AG08396 (cell line): ENCODE measurements at places on chromosomes 5 and 9.

DNA sequence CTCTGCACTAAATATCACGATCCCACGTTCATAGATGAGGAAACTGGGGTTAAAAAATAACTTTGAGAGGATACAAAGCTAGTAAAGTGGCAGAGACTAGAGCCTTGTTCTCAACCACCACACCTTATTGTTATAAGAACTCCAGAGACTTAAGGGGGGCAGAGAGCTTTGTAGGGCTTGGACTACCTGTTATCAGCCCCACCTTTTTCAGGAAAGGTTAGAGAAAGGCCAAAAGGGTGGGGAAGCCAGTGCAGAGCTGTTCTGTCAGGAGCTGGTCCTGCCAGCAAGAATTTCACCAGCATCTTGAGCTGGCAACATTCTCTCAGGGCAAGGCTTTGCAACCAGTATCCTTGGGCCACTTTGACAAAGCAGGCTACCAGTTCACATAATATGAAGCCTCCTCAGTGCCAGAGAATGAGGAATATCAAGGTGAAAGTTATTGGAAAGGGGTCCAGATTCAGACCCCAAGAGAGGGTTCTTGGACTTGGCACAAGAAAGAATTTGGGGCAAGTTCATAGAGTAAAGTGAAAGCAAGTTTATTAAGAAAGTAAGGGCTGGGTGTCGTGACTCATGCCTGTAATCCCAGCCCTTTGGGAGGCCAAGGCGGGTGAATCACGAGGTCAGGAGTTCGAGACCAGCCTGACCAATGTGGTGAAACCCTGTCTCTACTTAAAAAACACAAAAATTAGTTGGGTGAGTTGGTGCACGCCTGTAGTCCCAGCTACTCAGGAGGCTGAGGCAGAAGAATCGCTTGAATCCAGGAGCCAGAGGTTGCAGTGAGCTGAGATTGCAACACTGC is 66.2 kb upstream of the CLINT1 start:
- DNase-seq, result no peak

DNA sequence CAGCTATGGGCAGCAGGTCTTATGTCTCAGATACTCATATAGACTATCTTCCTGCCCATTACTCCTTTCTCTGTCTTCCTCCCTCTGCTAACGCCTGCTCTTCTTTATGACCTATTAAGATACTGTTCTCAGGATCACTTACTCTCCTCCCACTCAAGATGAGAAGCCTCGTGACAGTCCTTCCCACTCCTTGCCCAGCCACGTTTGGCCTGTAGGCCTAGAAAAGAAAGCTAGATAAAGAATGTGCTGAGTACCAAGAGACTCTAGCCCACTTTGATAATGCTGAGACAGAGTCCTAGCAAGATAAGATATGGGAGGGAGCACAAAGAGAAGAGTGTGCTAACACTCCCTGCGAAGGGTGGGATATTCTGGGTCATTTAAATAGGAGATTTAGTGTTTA is 6.8 kb upstream of the DENND4C start:
- DNase-seq, result no peak

DNA sequence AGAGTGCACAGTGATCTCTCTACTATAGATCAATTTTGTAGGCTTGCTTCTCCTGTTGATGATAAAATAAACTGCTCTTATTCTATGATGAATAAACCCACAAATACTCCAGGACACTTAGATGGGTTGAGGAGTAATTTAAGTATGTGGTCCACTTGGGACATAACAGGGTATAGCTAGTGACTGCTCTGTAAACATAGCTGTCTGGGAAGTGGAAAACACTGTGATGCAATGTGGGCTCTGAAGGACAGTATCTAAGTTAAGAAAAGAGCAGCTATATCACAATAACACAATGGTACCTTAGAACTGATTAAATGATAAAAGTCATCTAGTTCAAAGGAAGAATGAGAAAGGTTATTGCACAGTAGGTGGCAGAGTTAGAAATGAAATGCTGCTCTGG is 294.3 kb upstream of the HAPLN1 start:
- DNase-seq, result no peak

- no peak for DNase-seq
Observed at GRCh38 chr9:86410281-86410680, 56.1 kb upstream of the TUT7 start.

DNA sequence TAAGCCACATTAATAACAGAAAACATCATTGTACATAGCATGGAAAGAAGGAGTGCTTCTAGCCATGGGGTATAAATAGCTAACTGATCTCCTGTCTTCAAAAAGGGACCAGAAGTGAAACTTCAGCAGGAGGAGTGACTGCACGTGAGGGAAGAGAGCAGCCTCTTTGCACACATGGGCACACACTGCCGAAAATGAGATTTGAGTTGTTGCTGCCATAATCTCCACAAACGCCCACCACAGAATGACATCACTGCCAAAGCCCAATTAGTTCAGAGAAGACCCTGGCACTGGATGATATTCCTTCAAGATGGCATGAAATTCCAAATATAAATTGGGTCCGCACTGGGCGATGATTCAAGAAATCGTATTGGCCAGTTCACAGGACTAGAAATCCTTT is 238.9 kb upstream of the NR4A3 start:
- DNase-seq, result no peak

DNA sequence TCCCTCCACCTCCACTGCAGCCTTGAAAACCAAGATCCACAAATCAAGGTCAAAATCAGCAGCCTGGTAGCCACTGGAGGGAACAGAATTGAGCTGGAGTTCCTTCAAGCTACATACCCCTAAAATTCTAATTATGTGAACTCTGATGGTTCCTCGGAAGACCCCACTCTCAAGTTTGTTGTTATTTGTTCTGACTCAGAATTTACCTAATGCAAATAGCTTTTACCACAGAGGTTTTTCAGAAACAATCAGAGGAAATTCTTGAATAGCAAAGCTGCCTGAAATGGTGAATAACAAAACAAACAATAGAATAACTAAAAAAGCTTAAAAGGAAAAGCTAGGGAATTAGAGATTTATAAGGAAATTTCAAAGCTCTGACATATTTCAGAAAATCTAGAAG is 220.0 kb downstream of the CDH18 start:
- no peak for DNase-seq

- no peak for DNase-seq
Observed at GRCh38 chr5:157971571-157972216, 112.7 kb upstream of the CLINT1 start.

- peak; percentile 42 for DNase-seq
Observed at GRCh38 chr5:43042176-43042625, 2.1 kb upstream of the ANXA2R start.

GRCh38 chr5:146788898-146789297 is 89.7 kb downstream of the PPP2R2B start:
- no peak for DNase-seq

DNA sequence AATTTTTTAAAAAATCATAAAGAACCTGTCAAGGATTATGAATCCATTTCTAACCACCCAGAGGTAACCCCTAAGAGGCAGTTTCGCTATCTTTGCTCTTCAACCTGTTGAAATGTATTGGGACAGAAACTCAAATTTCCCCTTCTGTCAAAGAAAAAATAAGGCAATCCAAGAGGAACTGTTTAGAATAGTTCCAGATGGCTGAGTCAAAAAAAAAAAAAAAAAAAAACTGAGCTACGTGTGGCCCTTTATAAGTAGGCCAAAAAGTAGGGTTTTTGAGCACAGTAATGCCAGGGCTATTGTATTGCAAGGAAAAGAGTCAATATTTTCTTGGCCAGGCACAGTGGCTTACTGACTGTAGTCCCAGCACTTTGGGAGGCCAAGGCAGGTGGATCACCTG is 94.9 kb downstream of the RAD23B start:
- DNase-seq, result no peak

- DNase-seq, result no peak
Observed at GRCh38 chr9:25678846-25679360, 659 bp upstream of the TUSC1 start.

DNA sequence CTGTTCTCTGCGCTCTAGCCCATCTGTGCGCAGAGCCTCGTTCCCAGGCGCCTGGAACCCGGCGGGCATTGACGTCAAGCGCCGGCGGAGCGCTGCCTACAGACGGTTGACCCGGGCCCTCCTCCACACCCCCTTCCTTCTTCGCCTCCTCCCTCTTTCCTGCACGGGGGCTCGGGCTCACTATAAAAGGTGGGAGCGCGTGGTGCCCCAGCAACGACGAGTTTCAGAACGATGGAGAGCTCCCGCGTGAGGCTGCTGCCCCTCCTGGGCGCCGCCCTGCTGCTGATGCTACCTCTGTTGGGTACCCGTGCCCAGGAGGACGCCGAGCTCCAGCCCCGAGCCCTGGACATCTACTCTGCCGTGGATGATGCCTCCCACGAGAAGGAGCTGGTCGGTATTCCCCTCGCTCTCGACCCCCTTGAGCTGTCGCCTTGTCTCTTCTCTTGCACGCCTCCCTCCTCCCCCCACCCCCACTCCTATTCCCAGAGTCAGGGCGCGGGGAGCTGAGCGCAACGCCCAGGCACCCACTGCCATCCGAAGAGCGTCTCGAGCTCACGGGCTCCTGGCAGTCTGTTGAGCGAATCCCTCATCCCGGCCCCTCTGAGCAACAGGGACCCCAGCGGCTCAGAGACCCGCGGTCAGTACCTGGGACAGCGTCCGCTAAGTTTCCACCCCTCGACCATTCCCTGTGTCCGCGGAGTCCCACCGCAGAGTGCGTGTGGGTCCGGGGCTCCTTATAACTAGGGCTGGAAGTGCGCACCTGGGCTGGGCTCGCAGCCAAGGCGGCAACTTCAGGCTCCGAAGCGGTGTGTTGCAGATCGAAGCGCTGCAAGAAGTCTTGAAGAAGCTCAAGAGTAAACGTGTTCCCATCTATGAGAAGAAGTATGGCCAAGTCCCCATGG is at the start of gene CARTPT:
TSS of gene CARTPT (plus strand) at position 213 of the 902 bp plus-strand sequence. CDS start at position 232, 19 bp downstream.
- peak; percentile 13 for DNase-seq

DNA sequence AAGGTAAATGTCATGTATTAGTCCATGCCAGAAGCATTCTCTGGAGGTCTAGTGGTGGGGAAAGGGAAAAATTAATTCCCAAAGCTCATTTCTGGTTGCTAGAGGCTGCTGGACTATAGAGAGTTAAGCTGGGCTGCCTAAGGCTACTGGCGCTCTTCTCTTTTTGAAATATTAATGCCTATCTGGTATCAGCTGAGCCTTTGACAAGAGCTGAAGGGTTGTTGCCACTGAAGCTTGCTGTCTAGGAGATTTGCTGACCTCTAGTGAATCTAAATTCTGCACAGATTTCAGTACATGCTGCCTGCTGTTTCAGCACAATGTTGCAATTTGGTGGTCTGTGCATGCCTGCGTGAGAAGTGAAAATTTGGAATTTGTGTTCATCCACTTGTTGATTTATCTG is 29.1 kb upstream of the PLCXD3 start:
- no peak for DNase-seq

GRCh38 chr5:142610176-142611001 is 75.5 kb downstream of the FGF1 start:
- no peak for DNase-seq

GRCh38 chr5:61536922-61537321 is 204.9 kb downstream of the ZSWIM6 start:
- no peak for DNase-seq

GRCh38 chr5:122454541-122454940 is 142.5 kb downstream of the SNCAIP start:
- DNase-seq, result no peak

- DNase-seq, result no peak
Observed at GRCh38 chr5:180289433-180289832, 2.5 kb downstream of the MAPK9 start.

DNA sequence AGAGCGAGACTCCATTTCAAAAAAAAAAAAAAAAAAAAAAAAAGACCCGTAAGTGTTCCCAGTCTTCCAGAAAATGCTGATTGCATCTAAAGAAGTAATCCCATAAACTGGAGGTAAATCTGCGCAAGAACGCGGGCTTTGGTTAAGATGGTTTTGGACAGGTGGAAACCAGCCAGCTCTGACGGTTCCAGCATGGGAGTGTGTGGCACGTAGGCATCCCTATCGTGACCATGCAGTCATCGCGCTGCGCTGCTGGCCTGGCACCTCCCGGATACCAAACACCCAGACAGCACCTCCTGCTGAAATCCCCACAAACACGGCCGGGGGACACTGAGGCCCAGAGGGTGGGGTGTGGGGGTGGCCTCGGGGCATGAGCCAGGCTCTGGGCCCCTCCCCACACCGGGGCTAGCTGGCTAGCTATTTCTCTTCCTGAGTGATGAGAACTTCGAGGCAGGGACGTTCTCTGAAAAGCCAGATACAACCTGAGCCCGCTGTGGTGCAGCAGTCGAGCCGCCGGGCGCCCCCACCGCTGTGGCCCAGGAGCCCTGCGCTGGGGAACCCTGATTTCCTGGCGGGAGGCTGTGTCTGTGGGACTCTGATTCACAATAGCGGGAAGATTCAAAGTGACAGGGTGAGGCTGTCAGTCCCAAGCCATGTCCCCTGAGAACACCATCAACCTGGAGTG is 32.2 kb upstream of the NOTCH1 start:
- no peak for DNase-seq

DNA sequence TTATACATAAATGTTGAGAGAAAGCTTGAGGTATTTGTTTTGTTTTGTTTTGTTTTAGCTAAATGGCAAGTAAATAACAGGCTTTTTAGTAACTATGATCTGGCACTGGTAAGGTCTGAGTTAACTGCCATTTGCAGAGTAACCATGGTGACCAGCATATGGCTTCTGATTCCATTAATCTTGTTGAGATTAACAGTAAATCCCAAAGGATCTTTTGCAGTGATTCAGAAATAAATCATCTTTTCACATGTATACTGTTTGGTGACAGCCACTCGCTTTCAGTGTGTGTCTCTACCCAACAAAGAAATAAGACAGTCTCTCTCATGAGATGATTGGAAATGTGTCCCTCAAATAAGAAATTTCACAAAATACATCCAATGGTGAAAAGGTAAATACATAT is 235.6 kb downstream of the RAB3C start:
- no peak for DNase-seq

DNA sequence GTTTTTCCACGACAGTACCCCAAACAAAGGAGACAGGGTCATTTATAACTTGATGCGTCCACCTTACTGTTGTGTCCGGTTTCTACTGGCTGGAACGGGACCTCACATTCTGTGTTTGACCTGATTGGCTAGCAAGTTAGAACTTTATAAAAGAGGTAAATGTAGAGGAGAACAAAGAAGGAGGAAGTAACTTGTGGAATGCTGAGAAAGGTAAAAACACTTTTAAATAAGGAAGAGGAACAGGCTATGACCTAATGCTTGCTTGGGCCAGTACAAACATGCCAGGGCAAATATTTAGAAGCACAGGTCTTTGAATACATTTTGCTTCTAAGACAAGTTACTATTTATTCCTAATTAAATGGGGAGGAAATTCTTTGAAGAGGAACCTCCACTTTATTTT is 251.6 kb downstream of the KIAA0825 start:
- no peak for DNase-seq

DNA sequence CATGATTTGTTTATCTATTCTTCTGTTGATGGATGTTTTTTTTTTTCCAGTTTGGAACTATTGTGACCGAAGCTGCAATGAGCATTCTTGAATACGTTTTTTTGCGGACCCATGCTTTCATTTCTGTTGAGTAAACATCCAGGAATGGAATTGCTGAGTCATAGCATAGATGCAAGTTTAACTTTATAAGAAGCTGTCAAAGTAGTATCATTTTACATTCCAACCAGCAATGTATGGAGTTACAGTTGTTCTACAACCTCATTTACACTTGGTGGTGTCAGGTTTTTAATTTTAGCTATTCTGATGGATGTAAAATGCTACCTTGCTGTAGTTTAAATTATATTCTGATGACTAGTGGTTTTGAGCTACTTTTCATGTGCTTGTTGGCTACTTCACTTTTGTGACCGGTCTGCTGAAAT is 49.0 kb downstream of the NPR3 start:
- DNase-seq, result peak; percentile 57

- peak; percentile 19 for DNase-seq
Observed at GRCh38 chr5:53994148-53994547, 316.2 kb downstream of the ARL15 start.
